NCI-H2029 treated with DMSO at 0.1 percent for 48 hours (cell line): ENCODE measurements at places on chromosomes 2 and 18.

DNA sequence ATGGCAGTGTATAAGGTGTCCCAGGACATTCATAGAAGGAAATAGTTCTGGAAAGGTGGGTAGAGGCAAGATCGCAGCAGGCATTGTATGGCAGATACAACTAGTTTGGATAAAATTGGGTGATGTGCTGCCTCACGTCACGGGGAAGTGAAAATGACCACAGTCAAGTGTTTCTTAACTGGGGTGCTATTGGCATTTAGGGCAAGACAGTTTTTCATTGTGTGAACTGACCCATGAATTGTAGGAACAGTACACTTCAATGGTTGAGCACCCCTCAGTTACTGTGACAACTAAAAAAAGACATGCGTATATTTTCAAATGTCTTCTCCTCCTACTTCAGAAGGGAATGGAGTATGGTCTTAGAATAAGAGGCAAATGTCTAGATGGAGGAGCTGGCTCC, 22.3 kb upstream of the CYRIA start:
- no peak for DNase-seq

GRCh38 chr18:34965566-34965965, 75.6 kb upstream of the MAPRE2 start:
- no peak for DNase-seq

- DNase-seq: no peak
These were observed 351.2 kb upstream of the DLGAP1 start for GRCh38 chr18:4806331-4806730.

- DNase-seq: no peak
These were observed 3.2 kb downstream of the HOXD9 start for GRCh38 chr2:176125772-176126054.

GRCh38 chr18:58566556-58567292, 62.2 kb downstream of the ALPK2 start:
- no peak for DNase-seq

- DNase-seq: no peak
These were observed 51.9 kb downstream of the PTPRM start for GRCh38 chr18:7618891-7619442.

DNA sequence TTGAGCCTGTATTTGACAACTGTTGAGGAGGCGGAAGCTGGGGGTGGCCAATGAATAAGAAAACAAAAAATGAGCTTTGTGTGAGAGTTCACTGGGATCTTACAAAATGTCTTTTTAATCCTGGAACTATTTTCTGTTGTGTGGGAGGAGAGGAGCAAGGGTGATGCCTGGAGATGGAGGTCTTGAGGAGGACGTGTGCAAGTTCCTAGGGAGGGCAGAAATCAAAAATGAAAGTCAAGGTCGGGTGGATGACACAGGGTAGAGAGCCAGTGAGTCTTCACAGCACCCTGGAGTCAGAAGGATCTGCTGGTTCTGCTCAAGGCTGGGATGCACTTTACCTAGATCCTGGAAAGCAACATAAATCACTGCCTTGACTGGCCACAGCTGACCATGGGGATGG, 180.3 kb upstream of the PKDCC start:
- no peak for DNase-seq

GRCh38 chr2:240597054-240597418, 10.5 kb downstream of the CAPN10 start:
- no peak for DNase-seq

- DNase-seq: no peak
These were observed 845 bp upstream of the MYCN start for GRCh38 chr2:15939556-15939853.

DNA sequence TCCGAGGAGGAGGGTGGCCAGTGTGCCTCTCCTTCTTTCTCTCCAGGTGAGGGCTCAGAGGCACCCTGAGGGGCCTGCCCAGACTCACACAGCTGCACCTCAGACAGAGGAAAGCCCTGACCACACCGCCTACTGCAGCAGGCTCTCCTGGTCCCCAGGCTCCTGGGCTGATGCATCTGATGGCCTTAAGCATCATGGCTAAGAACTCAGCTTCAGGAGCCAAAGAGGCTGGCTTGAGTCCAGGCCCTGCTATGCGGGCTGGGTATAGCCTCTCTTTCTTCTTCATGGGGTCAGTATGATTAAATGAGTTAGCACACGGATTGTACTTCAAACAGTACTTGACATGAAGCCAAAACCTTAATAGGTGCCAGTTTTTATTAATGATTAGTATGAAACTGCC, 89.6 kb downstream of the TGFA start:
- DNase-seq: no peak

DNA sequence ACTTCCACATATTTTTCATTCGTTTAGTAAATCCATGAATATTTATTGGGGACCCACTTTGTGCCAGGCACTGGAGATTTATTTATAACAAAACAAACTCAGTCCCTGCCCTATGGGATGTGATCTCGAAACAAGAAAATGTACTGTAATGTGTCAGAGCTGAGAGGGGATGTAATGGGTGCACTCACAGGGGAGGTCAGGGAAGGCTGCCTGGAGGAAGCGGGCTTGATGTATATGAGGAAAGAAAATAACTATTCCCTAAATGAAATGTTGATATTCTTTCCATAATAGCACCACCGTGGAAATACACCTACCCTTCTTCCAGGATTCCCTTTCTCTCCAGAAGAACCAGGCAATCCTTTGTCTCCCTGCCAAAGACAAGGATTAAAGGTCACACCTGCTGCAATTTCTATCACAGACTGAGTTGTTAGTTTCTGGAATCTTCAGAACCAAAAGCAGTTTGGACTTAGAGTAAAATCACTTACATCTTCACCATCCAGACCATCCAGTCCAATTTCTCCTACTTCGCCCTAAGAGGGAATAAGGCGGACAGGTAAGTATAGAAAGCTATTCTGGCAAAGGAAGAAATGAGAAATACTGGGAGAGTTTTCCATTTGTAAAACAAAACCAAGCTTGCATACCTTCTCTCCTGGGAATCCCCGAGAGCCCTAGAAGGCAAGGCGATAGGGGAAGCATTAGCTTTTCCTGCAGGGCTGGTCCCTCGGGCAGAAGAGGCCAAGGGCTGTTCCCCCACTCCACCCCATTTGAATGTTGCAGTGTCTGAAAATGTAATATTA, 55.0 kb downstream of the COL6A3 start:
- no peak for DNase-seq
